RKO (cell line): ENCODE measurements at places on chromosomes 7 and 10.

- no peak for DNase-seq
Measured at GRCh38 chr10:103854686-103855391, 537 bp downstream of the SH3PXD2A start.

GRCh38 chr10:86785037-86785436, 28.6 kb downstream of the BMPR1A start:
- no peak for DNase-seq

GRCh38 chr10:20004087-20004523, 187.9 kb downstream of the PLXDC2 start:
- no peak for DNase-seq

DNA sequence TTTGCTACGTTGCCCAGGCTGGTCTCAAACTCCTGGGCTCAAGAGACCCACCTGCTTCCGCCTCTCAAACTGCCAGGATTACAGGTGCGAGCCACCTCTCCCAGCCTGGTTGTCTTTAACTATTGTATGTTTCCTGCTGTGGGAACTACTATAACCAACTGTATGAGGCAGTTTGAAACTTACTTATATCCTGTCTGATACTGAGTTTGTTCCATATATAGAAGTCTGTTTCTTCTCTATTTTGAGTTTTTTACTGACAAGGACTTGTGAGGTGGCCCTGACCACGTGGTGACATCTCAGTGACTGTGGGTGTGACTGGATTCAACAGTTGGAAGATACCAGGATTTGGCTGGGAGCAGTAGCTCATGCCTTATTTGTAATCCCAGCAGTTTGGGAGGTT, 14.2 kb downstream of the FBH1 start:
- no peak for DNase-seq

- DNase-seq = no peak
Measured at GRCh38 chr10:93034426-93034825, 26.2 kb upstream of the CYP26C1 start.

DNA sequence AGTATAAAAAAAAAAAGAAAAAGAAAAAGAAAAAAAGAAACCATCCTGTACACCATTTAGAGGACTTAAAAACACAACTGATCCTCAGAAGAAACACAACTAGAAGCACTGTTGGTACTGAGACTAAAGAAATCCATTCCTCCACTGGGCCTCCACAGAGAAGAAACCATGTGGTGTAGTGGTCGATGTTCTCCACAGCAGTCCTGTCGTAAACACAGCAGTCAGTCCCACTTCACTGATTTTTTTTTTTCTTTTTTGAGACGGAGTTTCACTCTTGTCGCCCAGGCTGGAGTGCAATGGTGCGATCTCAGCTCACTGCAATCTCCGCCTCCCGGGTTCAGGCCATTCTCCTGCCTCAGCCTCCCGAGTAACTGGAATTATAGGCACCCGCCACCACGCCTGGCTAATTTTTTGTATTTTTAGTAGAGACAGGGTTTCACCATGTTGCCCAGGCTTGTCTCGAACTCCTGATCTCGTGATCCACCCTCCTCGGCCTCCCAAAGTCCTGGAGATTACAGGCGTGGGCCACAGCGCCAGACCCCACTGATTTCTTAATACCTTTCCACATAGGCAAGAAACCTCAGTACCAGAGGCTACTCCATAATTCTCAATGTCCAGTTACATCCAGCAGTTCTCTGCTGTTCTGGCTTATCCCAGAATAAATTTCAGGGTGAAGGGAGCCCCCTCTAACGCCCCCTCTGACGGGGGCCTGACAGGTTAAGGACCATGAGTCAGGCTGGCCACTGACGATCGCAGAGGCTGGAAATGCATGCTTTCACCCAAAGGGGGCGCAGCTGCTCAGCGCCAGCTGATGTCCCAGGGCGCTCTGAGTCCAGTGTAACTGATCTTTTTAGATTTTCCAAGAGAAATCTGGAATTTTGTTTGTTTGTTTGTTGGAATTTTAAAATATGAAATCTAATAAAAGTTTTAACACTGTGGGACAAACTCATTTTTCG, 24.8 kb upstream of the FFAR4 start:
- DNase-seq = no peak

GRCh38 chr10:51635436-51635835, 64.0 kb downstream of the CSTF2T start:
- DNase-seq = no peak

GRCh38 chr7:20063644-20064043, 153.5 kb downstream of the MACC1 start:
- DNase-seq = no peak

GRCh38 chr7:21914671-21915070, 31.0 kb downstream of the CDCA7L start:
- DNase-seq = no peak

GRCh38 chr10:101414034-101414433, 60.1 kb downstream of the BTRC start:
- no peak for DNase-seq

GRCh38 chr10:123689880-123690279, 23.7 kb downstream of the GPR26 start:
- no peak for DNase-seq

GRCh38 chr10:33939410-33939809, 604.9 kb upstream of the NRP1 start:
- no peak for DNase-seq

DNA sequence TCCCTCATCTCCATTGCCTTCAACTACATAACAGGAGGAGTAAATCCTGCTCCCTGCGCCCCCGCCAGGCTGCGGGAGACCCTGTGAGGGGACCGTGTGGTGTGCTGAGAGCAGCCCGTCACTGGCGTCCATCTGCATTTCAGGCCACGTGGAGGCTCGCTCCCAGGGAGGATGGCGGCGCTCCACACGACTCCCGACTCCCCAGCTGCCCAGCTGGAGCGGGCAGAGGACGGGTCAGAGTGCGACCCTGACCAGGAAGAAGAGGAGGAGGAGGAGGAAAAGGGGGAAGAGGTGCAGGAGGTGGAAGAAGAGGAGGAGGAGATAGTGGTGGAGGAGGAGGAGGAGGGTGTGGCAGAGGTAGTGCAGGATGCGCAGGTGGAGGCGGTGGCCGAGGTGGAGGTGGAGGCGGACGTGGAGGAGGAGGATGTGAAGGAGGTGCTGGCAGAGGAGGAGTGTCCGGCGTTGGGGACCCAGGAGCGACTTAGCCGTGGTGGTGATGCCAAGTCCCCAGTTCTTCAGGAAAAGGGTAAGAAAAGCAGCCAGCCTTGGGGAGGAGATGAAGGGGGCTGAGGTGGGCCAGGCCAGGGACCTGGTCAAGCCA, 5.2 kb downstream of the ZNF316 start:
- no peak for DNase-seq

DNA sequence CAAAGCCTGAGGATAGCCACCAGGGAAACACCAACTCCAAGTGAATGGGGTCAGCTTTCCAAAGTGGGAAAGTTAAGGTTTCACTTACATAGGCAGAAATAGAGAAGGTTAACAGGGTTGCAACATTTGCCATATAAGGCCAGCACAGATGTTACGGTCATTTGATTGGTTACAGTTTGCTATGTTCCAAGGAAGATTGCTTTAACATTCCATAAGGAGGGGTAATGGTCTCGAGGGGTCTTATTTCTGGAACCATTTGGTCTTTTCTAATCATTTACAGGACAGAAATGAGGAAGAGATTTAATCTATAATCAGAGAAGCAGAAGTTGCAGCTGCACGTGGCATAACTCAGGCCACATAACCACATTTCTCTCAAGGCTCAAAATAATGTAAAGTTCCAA, 679.4 kb upstream of the C7orf33 start:
- DNase-seq = no peak

- DNase-seq = no peak
Measured at GRCh38 chr7:79968077-79968648, 166.5 kb upstream of the GNAI1 start.

DNA sequence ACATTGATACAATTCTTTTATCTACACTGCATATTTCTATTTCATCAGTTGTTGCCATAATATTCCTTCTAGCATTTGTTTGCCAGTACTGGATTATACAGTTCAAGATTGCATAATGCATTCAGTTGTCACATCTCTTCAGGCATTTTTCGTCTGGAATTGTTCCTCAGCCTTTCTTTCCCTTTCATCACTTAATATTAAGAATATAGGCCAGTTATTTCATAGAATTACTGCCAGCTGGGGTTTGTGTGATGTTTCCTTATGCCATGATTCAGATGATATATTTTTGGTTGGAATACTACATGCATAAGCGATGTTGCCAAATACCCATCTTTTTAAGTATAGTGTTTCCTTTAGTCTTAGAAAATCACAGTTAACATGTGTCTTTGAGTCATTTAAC, 20.8 kb downstream of the KIFBP start:
- no peak for DNase-seq

DNA sequence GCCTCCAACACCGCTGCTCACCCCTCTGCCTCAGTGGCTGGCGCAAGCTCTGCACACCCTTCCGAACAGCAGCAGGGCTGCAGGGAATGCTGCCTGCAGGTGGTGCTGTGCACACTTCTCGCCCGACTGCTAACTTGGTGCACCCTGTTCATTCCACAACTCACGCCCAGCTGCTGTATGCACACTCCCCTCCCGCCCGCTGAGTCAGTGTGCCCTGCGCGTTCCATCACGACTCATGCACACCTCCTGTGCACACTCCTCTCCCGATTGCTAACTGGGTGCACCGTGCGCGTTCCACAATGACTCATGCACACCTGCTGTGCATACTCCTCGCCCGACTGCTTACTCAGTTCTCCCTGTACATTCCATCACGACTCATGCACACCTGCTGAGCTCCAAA, 21.5 kb downstream of the ADARB2 start:
- DNase-seq = peak; percentile 74

DNA sequence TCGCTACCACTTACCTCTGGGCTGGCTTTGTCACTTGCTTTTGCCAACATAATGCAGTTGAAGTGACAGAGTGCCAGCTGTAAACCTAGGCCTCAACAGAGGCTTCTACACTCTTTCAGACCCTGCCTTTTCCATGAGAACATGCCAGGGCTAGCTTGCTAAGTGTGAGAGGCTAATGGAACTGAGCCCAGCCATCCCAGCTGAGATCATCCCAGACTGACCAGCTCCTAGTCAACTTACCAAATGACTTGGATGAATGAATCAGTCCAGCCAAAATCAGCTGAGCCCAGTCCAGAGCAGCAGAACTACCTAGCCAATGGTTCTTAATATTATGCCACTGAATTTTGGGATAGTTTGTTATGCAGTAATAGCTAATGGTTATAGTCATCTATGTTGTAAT, 34.7 kb upstream of the MKLN1 start:
- peak; percentile 24 for DNase-seq

DNA sequence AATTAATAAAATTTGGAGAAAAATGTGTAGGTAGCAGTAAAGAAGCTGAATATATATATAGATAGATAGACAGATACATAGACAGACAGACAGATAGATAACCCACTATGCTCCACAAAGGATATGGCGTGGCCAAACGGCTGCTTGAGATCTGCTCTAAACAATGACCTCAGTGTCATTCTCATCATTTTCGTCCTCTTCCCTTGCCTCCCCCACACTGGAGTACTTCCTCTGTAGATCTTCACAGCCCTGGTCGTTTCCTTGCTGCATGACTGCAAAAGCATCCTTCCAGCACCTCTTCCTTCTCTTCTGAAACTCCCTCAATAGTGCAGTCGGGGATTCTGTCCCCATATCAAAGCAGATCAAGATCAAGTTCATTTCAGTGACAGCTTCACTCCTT, 35.6 kb upstream of the ATP6V0A4 start:
- no peak for DNase-seq

DNA sequence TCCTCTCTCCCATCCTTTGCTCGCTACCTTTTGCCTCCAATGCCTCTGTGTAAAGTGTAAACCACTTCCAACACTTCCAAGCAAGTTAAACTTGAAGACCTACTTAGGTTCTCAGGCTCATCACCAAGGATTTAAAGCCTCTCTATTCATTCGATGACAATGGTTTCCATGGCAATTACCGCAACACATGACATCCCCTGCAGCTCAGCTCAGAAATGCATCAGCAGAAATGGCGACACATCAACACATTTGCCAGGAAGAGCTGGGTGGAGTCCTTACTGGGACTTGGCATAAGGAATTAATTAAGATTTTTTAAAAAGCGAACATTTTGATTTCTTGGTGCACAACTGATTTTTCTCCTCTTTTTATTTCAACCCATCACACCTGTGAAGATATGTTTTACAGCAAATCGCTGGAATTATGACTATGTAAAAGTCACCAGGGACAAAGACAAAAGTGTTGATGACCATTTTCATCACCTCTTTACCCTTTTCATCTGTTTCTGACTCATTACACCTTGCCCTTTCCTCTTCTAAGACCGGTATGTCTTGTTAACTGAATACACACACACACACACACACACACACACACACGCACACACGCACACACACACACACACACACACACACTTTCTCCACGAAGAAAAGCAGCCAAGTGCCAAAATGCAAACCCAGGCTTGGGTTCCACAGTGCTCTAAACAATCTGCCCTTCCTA, 453.4 kb upstream of the CELF2 start:
- DNase-seq = no peak

- DNase-seq = no peak
Measured at GRCh38 chr7:124764847-124765400, 668 bp downstream of the GPR37 start.

DNA sequence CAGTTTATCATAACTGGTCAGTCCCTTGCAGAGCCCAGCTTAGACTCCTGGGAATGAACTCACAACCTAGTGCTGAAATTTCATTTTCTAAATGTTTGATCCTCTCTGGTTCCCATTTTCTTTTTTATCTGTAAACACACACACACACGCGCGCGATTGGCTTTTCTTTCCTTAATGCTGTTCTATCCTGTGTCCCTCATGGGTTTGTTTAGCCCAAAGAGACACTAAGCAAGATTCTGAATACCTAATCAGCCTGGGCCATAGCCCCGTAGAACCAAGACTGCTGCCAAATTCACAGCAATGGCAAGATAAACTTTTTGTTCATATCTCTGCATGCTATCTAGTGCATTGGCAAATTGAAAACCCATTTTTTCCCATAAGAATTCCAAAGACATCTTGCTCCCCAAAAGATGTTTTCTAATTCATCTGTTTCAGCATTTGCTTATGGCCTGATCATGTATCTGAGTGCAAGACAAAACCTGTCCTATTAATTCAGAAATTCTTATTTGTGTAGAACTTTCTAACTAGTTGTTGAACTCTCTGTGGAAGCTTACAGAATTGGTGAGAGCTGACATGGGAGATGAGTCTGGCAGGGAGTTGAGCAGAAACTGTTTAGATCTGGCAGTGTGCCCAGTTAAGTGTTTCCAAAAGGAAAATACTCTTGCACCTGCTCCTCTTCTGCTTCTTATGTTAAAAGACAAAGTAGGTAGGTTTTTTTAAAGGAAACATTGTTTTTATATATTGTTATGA, 1.8 kb upstream of the IFIT1 start:
- DNase-seq = no peak

DNA sequence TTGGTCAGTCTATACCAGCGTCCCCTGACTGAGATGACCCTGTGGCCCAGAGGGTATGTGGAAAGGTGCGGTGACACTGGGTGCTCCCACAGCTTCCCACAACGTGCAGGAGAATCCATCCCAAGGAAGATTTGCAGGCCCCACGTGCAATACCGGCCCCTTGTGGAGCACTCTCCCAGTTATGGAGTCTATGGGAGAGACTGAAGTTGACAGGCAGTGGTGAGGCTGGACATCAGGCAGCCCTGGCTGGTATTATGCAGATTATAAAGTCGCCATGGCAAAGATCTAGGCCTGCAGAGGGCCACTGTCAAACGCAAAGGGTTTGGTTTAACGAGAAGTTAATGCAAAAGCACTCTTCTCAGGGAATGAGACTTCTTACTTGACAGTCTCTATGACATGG, 434.7 kb upstream of the C7orf33 start:
- no peak for DNase-seq
